Activated CD4-positive, alpha-beta T cell treated with anti-CD3 and anti-CD28 coated beads for 4 hours (primary cell): ENCODE measurements at places on chromosomes 16 and 17.

GRCh38 chr17:67360880-67361279 lies 5.5 kb downstream of the PSMD12 start:
- DNase-seq, result no peak

GRCh38 chr17:6108987-6109386 lies 38.8 kb downstream of the WSCD1 start:
- DNase-seq, result no peak

DNA sequence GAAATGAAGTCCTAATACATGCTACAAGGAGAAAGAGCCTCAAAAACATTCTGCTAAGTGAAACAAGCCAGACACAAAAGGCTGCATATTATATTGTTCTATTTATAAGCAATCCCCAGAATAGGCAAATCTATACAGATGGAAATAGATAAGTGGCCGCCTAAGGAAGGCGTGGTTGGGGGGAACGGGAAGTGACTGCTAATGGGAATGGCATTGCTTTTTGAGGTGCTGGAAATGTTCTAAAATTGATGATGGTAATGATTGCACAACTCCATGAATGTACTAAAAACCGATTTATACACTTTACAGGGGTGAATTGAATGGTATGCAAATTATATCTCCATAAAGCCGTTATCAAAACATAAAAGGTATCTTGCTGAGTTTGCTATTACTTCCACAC lies 67.7 kb downstream of the GAS7 start:
- no peak for DNase-seq

DNA sequence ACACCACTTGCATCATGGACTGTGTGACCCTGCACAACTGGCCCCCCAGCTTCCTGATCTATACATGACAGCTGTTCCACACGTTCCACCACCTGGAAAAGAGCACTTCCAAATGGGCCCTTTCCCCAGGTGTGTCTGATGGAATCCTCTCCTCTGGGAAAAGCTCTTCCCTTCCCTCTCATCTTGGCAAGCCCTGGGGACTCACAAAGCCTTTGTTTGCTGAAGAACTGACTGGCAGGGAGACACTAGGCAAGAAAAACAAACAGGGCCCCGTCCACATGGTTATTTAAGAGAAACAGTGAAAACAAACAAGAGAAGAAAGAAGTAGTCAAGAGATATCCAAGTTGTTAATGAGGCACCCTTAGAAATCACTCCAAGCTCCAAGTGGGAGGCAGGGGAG lies 52.6 kb downstream of the C16orf95 start:
- DNase-seq, result no peak

- DNase-seq, result no peak
Observed at GRCh38 chr16:88454523-88454947, 1.5 kb downstream of the ZFPM1 start.

DNA sequence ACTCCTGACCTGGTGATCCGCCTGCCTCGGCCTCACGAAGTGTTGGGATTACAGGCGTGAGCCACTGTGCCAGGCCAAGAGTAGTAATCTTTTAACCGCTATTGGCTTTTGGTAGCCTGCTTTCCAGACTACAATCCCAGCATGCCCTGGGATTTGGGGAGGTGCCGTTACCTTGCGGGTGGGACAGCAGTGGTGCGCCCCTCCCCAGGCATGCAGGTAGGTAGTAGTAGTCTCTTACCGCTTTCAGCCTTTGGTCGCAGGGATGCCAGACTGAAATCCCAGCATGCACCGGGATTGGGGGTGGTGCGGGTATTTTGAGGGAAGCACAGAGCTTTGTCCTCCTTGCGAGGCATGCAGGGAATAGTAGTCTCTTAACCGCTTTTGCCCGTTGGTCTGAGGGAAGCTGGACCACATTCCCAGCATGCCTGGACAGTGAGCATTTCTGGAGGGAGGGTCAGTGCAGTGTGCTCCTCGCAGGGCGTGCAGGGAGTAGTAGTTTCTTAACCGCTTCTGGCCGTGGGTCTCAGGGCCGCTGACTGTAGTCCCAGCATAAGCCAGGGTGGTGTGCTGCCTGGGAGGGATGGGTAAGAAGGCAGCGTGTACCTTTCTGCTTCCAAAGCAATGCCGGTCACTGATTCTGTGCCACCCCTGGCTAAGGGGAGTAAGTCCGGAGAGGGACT lies 1686.8 kb downstream of the TP53TG3F start:
- DNase-seq, result no peak
